Foreskin keratinocyte (primary cell): ENCODE measurements at places on chromosomes 13 and 19. TPM values are rescaled to one million over a fixed set of nuclear protein-coding genes. Genes with fewer than 3 reads are reported as not detected.

The FXYD3 gene
- total RNA-seq: 243 and 312 TPM in 2 replicates

- DNase-seq: no peak
Measured at GRCh38 chr13:54980651-54981050, 1952.0 kb downstream of the OLFM4 start.

DNA sequence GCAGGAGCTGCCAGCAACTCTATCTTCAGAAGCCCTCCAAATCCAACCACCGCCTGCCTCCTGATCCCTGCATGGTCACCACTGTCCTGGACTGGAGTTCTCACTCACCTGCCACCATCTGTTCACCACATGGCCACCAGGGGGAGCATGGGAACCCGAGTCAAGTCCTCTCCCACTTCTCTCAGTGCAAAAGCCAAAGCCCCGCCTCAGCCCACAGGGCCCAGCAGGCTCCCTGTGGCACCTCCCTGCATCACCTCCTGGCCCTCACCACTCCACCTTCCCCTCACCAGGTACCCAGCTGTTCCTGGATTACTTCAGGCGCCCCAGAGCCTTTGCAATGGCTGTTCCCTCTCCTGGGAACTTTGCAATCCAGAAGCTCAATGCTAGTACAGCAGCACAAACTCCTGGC, 5.3 kb downstream of the DHPS start:
- DNase-seq: peak; percentile 55

The ING1 gene
- 9.2 and 13.0 TPM in 2 replicates for total RNA-seq

- DNase-seq: no peak
Measured at GRCh38 chr19:57078802-57079201, 41.0 kb upstream of the USP29 start.

- no peak for DNase-seq
Measured at GRCh38 chr19:40719414-40719894, 2.5 kb downstream of the ITPKC start.

The ITGBL1 gene
- total RNA-seq: 0.20 and 0.60 TPM in 2 replicates

GRCh38 chr13:40982772-40983171, 36.3 kb downstream of the ELF1 start:
- DNase-seq: no peak

DNA sequence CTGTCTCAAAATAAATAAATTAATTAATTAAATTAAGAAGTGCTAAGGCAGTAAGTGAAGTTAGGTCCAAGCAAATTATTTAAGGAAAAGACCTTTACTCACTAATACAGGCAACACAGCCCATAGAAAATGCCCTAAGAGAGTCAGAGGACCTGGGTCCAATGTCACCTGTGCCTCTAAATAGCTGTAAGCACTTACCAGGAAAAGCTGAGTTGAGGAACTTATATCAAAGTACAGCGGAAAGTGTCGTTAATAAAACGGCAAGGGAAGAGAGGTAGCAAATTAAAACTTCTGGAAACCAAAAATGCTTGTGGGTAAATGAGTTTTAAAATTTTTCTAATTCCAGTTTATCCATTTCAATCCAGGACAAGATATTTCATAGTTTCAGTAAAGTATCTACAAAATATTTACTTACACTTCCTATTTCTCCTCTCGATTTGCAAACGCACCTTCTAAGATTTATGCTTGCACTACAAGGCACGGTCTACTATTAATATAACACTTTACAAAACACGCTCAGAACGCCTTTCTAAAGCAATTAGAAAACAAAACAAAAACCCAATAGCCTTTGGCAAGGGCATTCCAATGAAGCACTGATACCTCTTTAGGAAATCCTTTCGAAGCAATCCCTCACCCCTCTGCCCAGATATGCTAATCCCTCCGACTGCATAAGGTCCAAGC, 963 bp downstream of the VPS36 start:
- no peak for DNase-seq

DNA sequence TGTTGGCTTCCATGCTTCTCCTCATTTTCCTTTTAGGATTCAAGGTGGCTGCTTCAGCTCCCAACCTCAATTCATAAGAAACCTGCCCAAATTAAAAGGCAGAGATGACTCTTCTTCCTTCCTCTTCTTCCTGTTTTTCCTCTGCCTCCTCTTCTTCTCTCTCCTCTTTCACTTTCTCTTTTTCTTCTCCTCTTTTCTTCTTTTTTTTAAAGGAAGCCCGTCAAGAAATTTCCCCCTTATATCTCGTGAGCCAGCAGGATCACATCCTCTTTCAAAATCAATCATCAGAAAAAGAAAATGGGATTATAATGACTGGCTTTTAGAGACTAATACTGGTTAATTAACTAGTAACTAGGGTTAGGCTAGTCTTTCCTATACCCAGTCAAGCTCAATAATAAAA, 220.3 kb downstream of the NBEA start:
- DNase-seq: no peak

DNA sequence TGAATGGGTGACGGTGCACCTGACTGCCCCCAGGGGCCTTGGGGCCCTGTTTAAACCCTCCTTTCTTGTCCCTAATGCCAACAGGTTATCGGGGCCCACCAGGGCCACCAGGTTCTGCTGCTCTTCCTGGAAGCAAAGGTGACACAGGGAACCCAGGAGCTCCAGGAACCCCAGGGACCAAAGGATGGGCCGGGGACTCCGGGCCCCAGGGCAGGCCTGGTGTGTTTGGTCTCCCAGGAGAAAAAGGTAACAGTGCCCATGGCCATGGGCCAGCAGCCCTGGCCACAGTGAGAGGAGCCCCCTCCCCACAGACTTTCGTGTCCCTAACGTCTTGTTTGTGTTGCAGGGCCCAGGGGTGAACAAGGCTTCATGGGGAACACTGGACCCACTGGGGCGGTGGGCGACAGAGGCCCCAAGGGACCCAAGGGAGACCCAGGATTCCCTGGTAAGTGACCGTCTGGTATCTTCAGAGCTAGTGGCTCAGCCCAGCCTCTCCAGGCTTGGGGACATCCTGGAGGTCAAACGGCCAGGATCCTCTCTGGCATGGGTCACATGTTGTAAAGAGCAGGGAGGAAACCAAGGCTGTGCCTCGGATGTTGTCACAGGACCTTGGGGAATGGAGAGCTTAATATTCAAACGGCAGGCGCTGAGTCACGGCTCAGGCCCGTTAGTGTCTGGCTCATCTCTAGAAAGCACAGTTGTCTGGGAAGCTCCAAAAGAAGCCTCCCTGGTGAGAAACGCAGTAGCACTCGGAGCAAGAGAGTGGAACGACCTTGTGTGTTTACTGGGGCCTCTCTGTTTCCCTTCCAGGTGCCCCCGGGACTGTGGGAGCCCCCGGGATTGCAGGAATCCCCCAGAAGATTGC, 58.3 kb downstream of the RAB20 start:
- no peak for DNase-seq

The OR1M1 gene
- not detected in 2 replicates for total RNA-seq

DNA sequence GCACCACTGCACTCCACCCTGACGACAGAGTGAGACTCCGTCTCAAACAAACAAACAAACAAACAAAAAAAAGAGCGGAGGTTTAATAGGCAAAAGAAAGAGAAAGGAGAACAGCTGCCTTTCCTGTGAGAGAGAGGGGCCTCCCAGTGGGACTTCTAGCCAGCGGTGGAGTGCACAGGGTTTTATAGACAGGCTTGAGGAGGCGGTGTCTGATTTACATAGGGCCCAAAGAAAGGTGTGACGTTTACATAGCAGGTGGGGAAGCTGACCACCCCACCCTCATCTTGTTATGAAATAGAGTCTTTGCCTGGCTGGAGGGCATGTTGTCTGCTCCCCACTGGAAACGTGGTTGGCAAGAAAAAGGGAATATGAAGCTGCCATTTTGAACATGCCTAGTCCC, 106.0 kb upstream of the CSNK1A1L start:
- DNase-seq: no peak

DNA sequence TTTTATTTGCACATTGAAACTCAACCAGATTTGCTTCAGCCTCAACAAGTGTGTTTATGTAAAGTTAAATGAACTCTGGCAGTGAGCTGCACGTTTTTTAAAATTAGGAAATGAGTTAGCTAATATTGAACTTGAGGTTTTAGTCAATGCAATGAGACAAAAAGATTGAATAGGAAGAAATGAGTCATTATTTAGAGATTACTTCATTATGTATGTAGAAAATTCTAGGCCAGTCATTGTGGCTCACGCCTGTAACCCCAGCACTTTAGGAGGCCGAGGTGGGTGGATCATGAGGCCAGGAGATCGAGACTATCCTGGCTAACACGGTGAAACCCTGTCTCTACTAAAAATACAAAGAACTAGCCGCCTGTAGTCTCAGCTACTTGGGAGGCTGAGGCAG, 22.8 kb upstream of the CD70 start:
- no peak for DNase-seq

The PSG1 gene
- not detected in 2 replicates for total RNA-seq
